ENCODE measurements at places on chromosomes 12 and 14.

DNA sequence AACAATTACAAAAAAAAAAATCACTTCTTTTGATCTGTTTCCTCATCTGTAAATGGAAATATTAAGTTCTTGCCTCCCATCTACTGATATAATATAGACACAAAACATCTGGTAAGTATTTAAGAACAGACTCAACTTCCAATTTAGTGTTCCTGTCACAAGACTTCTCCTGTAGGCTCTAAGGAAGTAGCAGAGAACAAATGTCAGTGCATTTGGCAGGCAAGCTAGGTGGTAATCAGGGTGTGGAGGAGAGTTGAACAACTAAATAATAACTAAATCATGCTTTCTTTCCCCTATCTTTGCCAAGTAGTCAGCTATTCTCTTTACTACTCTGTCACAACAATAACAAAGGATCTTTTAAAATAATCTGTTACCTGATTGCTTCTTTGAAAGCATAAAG, 22.1 kb downstream of the BAZ1A start:
- DNase-seq, result no peak

GRCh38 chr14:91004987-91005386, 55.5 kb downstream of the RPS6KA5 start:
- no peak for DNase-seq

- no peak for DNase-seq
Observed at GRCh38 chr12:130622803-130623202, 93.3 kb downstream of the RIMBP2 start.

DNA sequence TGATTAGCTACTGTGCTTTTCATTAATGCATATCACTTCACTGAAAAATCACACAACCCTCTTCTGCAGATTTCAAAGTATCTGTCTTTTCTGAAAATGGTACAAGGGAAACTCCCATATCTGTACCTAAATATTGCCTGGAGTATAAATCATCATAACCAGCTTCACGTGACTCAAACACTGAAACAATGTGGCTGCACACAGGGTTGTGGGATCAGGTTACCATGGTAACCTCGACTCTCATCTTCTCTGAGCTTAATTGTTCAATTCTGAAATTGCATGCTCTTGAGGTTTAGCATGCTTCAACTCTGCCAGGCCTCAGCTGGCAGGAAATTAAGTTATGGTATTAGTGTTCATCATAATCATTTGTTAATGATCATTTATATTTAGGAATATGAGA, 77.5 kb upstream of the CPSF6 start:
- no peak for DNase-seq

- no peak for DNase-seq
Observed at GRCh38 chr12:96117460-96117859, 76.7 kb upstream of the ELK3 start.

- DNase-seq, result no peak
Observed at GRCh38 chr14:80695869-80696268, 245.7 kb downstream of the CEP128 start.

DNA sequence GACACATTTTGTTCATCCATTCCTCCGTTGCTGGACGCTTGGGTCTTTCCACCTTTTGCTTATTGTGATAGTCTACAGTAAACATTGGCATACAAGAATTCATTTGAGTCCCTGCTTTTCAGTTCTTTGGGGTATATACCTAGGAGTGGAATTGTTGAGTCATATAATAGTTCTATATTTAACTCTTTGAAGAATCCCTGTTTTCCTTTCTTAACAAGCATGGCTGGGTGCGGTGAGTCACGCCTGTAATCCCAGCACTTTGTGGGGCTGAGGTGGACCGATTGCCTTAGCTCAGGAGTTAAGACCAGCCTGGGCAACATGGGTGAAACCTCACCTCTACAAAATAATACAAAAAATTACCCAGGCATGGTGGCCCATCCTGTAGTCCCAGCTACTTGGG, 75.4 kb downstream of the CCDC92 start:
- no peak for DNase-seq

- no peak for DNase-seq
Observed at GRCh38 chr12:102618197-102618877, 138.0 kb upstream of the IGF1 start.

- no peak for DNase-seq
Observed at GRCh38 chr12:102551186-102551585, 70.8 kb upstream of the IGF1 start.

DNA sequence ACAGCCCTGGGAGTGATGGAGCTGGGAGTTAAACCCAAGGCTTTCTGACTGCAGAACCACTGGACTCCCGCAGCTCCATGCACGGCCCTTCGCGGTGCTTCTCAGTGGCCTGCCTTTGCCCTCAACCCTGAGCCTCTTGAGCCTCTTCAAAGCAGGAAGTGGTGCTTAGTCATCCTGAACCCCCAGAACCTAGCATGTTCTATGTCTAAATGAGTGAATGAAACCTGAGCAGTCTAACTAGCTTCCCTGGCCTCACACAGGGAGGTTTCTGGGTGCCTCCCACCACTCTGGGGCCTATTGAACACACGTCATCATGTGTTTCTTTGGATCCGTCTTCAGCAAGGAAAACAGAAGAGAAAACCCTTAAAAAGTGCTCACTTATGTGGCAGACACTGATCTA, 117.9 kb upstream of the SFSWAP start:
- no peak for DNase-seq

DNA sequence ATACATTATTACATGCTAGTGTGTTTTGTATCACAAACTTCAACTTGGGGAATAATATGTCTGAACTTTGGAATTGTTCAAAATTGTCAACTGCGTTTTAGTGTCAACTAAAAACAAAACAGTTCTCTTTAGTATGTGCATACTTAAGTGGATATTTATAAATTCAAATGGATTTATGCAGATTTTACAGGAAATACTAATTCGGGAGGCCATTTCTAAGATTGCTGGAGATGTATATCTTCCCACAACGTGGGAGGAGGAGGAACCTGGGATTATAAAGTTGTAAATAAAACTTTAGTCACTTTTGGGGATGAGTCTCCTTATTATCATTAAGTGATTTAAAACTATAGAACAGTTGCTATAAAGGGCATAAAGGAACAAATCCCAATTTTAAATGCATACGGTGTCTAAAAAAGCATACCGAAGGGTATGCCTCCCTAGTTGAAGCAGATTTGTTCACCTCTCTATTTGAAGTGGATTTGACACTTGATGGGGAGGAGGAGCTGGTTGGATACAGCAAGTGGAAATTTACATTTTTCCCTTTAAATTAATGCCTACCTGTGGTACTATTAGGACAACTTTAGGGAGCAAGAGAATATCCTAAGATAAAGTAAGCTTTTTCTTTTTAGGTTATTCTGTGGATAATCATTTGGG, 2.7 kb downstream of the PDE3A start:
- no peak for DNase-seq

GRCh38 chr14:73503648-73504047, 12.9 kb downstream of the RIOX1 start:
- no peak for DNase-seq

GRCh38 chr12:66537876-66538275, 141.0 kb downstream of the GRIP1 start:
- no peak for DNase-seq

DNA sequence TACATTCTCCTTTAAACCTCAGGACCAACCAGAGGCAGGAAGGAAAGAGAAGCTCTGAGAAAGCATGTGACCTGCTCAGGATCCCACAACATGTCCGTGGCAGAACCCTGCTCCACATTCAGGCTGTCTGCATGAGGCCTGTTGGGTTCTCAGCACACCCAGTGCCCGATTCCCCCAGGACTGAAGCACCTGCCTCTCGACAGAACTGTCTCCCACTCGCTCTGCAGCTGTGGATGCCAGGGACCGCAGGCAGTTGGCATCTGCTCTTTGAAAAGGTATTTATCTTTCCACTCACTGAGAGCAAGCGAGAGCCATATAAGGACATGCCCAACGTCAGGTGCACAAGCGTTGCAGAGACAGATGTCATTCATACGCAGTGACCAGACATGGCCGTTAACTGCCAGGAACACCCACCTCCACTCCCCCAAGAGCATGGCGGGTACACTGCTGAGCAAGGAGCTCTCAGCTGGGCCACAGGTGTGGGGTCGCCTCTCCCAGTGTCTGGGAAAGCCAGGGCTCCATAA, 18.9 kb downstream of the PITPNM2 start:
- no peak for DNase-seq

- no peak for DNase-seq
Observed at GRCh38 chr14:91046488-91047072, 13.9 kb downstream of the RPS6KA5 start.

DNA sequence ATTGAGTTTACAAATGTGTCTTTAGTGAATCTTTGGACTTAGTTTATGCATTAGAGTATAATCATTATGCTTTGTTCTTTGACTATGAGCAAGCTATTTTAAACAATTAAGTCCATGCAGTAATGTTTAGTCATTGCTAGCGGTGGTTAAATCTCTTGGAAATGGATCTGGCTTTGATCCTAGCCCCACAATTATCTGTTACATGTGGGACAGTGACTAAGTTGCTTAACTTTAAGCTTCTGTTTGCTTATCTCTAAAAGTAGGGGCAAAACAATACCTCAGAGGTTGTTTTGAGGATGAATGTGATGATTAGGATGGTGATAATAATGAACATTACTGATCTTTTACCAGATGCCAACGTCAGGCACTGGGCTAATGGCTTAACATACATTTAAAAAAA, 124.2 kb downstream of the NPAS3 start:
- DNase-seq, result no peak

GRCh38 chr12:10301103-10301502, 6.6 kb upstream of the KLRD1 start:
- no peak for DNase-seq

DNA sequence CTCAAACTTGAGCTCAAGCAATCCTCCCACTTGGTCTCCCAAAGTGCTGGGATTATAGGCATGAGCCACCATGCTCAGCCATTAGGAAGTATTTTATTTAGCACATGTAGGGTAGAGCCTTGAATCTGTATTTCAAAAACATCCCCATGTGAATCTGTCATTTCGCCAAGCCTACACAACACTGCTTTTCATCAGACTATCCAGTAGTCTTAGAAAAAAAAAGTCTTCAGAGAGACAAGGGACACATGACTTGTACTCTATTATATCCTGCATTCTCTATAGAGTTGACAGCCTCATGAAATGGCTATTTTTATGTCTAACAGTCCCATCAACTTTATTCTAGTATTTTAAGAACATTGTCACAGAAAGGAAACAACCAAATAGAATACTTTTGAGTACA, 35.4 kb downstream of the TM7SF3 start:
- no peak for DNase-seq

GRCh38 chr12:128133321-128134073, 133.5 kb upstream of the TMEM132C start:
- no peak for DNase-seq

- DNase-seq, result no peak
Observed at GRCh38 chr14:82313889-82314288, 780.2 kb upstream of the SEL1L start.

- DNase-seq, result no peak
Observed at GRCh38 chr12:286531-287300, 24.1 kb upstream of the SLC6A13 start.

DNA sequence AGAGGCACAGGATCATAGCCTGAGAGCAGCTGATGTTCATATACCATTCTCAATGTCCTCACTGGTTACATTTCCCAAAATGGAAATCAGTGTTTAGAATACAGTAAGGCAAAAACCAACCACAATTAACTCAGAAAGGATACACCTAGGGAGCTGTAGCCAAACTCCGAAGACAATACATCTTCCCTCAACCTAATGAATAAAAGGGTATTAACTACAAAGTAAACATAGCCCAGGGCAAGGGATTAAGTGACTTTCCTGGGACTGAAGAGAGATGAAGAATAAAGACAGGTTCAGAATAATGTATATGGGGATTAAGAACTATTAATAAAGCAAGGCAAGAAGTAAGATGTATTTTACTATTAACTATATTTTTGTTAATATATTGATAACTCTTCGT, 79.5 kb downstream of the RPS29 start:
- no peak for DNase-seq

DNA sequence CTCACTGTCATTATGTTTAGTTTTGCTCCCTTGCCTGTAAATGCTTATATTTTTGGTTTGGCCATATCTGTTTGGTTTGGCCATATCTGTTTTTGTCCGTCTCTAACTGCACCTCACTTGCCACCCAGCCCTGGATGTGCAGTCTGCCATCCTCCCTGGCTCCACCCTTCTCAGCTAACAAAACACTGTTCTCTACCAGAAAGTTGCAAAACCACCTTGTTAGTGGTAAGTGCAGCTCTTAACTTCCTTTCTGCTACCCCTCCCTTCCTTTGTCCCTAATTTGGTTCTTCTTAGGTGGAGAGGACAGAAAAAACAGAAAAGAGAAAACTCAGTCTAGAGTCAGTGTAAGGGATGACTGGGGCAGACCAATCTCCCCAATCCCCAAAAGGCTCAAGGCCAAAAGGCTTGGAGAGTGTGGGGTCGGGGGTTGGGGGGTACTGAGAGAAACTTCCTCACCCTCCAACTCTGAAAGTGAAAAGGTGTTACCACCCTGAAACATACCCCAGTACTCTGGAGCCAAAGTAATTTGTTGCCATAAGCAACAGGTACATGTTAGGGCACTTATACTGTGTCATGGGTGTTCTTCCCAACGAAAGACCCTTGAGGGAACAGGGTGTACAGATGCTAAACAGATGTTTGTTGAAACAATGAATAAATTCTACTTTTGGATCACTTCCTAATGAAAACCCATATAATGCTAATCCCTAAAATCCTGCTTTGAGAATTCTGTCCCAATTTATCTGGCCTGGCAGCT, 5.0 kb downstream of the BIN2 start:
- no peak for DNase-seq

DNA sequence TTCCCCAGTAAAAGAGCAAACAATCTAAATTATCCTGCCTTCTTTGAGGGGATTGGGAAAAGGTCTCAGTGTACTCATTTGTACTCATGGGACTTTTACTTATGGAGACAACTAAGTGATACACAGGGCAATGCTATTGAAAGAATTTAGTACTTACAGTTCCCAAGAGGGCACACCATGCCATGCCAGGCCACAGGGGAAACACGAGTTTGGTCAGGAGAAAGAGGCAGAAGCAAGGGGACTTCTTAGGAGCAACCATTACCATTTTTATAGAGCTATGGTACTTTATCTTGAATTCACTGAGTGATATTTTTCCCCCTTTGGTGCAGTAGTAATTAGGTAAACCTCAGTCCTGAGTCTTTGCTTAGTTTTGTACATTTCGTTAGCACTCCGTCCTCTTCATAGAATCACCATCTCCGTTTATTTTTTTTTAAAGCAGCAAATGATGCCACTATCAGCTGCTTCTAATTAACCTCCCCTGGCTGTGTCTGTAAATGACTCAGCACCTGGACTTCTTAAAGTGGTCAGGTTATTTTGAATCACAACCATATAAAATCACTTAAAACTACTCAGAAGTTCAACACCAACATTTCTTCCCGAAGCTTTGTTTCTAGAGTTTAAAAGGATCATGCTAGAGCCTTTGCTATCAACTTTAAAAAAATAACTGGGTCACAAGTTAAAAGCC, 5.9 kb upstream of the WASHC3 start:
- DNase-seq, result no peak

DNA sequence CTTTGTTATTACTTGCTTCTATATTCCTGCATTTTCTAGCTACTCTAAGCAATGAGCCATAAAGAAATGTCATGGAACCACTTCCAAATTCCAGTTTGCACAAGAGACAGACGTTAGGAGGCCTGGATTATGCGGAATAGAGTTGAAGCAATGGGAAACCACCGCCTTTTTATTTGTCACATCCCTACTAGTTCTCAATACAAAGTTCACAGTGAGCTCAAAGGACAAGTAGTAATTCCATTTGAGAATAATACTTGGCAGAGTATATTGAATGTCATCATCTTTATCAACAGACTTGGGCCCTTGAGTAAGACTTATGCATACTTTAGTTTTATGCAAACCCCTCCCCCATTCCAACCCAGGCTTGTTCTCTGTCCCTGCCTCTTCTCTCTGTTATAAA, 3.7 kb upstream of the SLC15A5 start:
- DNase-seq, result no peak

GRCh38 chr14:49019467-49020115, 566.6 kb downstream of the RPS29 start:
- DNase-seq, result no peak
